Stimulated activated CD8-positive, alpha-beta memory T cell treated with anti-CD3 and anti-CD28 coated beads, Interleukin-7, amount 100 ng/mL, for 48 hours (primary cell): ENCODE measurements at places on chromosomes 13 and 19.

- DNase-seq = no peak
Observed at GRCh38 chr19:34589730-34590129, 87.2 kb downstream of the SCGB2B2 start.

DNA sequence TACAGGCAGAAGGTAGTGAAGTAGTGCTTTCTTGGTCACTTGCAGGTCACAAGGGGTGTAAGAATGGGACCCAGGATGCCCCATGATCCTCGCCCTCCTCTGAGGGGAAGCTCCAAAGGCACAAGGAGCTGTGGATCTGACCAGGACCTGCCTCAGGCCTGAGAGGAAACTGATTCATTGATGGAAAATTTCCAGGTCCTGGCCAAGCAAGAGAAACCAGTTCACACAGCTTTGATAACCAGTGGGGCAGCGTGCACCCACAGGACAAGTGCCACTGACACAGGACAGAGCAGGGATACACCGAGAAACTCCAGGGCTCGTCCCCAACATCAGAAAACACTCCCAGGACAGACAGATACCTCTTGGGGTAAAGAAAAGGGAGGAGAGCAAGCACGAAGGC lies 177.1 kb downstream of the RBM26 start:
- no peak for DNase-seq

- no peak for DNase-seq
Observed at GRCh38 chr13:20825477-20825875, 51.7 kb upstream of the EEF1AKMT1 start.

GRCh38 chr13:111216166-111216960 lies 101.3 kb downstream of the ARHGEF7 start:
- peak; percentile 28 for DNase-seq

DNA sequence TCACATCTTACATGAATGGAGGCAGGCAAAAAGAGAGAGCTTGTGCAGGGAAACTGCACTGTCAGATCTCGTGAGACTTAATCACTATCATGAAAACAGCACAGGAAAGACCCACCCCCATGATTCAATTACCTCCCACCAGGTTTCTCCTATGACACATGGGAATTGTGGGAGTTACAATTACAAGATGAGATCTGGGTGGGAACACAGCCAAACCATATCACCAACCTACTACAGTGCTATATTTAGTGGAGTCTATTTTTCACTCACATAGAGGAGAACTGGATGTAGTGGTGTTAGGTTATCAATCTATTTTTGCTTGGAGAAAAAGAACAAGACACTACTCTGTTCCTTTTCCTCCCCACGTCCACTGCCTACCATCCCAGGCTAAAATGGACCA lies 276.6 kb downstream of the KCTD12 start:
- no peak for DNase-seq

DNA sequence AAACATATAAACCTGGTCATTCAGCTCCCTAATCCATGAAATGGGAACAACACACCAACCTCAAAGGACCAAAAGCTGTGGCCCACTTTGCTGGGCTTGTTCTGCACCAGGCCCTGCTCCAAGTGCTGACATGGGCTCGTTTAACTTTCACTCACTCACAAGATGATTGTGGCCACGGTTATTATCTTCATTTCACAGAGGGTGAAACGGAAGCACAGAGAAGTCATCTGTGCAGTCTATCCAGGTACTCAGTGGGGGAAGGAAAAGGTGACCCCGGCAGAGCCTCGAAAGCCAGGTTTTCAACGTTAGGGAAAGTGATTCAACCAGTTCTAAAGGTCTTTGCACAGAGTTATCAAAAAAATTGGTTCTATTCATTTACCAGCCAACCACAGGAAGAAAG lies 68.0 kb downstream of the CRYL1 start:
- DNase-seq = no peak

- DNase-seq = no peak
Observed at GRCh38 chr19:11165486-11166030, 10.0 kb upstream of the SPC24 start.

DNA sequence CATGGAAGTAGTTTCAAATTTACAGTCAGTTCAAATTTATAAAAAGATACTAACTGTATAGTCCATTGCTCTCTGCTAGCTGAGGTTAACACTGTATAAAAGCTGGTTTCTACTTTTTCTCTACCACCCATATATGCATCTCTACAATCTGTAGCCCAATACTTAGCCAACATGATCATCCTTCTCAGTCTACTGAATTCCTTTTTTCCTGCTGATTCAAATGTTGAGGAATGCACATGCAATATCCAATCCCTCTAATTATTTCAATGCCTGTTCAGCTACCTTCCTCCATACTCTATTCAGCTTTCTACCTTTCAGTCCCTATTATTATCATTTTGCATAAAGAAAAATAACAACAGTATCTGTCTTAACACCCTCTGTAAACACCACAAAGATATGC lies 15.6 kb downstream of the KPNA3 start:
- no peak for DNase-seq

GRCh38 chr19:48812094-48812929 lies 1.5 kb upstream of the BCAT2 start:
- DNase-seq = peak; percentile 49

- DNase-seq = no peak
Observed at GRCh38 chr19:17420475-17420924, 653 bp downstream of the MVB12A start.

GRCh38 chr19:53224606-53225005 lies 30.1 kb downstream of the ZNF677 start:
- no peak for DNase-seq

DNA sequence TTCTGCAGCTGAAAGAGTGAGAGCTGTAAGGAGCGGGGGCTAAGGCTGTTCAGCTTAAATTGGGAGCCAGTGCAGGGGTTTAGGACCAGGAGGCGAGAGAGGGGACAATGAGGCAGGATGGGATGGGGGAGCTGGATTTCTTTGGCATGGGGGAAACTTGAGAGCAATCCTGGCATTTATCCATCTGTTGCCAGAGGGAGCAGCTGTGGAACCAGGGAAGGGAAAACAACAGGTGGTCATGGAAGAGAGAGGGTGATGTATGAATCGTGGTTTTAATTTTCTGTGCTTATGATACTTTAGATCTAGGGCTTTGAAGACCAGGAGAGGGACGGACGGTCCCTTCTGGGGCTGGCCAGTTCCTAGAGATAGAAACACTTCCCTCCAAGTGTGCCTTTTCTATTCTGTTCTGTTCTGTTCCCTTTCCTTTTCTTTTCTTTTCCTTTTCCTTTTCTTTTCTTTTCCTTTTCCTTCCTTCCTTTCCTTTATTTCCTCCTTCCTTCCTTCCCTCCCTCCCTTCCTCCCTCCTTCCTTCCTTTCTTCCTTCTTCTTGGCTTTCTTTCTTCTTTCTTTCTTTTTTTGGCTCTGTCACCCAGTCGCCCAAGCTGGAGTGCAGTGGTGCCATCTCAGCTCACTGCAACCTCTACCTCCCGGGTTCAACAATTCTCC lies 16.0 kb upstream of the CCL25 start:
- DNase-seq = no peak

- no peak for DNase-seq
Observed at GRCh38 chr13:49543656-49544055, 41.7 kb downstream of the RCBTB1 start.

DNA sequence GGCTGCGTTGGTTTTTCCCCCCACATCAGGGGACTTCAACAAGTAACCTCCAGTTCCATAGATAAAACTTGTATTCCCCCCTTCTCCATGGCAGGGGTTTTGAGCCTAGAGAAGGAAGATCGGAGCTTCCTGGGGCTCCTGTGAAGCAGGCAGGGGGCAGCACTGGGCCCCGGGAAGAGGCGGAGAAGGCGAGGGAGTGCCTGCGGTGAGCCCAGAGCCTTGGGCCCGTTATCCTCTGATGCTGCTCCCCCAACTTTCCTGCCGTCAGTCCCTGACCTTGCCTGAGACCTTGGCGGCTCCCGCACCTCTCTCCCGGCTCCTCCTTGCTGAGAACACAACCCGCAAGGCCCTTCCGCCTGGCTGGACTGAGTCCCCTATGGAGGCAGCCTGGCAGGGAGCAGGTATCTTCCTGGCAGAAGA lies 2.5 kb downstream of the LIPE start:
- no peak for DNase-seq

- DNase-seq = no peak
Observed at GRCh38 chr13:42746866-42747265, 34.5 kb upstream of the FAM216B start.

- no peak for DNase-seq
Observed at GRCh38 chr19:50333737-50334617, 4.8 kb upstream of the KCNC3 start.

- no peak for DNase-seq
Observed at GRCh38 chr13:50708461-50708860, 135.0 kb downstream of the DLEU7 start.

DNA sequence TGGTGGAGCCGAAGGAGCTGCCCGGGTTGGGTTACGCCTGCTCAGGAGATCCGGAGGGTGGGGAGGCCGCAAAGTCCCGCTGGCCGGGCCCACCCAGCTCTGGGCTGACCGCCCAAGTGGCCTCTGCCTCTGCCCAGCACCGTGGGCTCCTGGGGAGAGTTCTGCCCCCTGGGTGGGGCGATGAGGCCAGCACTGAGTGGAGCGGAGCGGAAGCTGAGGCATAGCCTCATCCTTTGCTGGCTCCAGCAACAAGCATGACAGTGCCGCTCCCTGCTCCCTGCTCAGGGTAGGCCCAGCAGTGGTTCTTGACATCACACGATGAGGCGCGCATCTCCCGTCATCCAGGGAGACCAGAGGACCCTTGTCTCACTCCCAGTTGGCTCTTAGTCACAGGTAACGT lies 22.5 kb downstream of the CCDC8 start:
- DNase-seq = no peak

GRCh38 chr13:75771818-75772217 lies 135.7 kb downstream of the LMO7 start:
- no peak for DNase-seq

DNA sequence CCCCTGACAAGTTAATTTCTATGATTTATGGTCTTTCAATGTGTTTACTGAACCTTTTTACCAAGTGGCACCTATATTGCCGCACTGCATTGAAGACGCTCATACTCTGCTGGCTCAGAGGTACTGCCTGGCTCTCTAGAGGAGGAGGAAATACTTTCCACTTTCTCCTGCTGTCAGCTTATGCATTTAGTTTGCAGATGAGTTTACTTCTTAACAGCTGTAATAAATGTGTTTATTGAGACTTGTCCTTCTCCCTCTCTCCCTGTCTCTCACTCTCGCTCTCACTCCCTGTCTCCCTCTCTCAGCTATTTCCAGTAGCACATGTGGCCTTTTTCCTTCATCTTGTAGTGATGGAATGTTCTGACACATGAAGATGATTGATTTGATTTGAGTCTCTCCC lies 60.3 kb upstream of the SPATA13 start:
- no peak for DNase-seq

DNA sequence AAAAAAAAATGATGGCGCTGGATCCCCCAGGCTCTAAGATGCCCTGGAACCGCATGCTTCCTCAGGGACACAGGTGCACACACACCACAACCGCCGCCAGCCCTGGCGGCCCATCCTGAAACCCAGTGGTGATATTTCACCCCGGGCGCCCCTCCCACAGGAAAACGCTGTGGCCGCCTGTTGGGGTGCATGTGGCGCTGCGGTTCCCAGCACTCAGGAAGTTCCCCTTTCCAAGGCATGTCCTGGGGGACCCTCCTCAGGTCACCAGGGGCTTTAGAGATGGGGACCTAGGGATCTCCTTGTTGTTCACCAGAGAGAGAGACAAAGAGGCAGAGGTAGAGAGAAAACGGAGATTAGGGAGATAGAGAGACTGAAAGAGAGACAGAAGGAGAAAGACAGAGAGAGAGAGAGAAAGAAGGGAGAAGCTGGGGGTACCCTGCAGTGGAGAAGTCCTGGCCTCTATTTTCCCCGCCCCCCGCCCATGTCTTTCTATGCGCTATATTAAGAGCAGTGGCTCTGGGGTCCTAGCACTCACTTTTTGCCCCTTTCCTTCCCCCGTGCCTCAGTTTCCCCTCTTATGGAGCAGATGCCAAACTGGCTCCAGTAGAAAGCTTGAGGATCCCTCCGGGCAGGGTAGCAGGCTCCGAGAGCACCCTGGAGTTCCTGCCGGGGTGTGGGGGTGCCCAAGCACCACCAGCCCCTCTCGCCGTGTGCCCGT lies 2.3 kb downstream of the ADGRE2 start:
- no peak for DNase-seq

GRCh38 chr19:32550666-32551065 lies 30.3 kb upstream of the PDCD5 start:
- no peak for DNase-seq

GRCh38 chr13:70310396-70311119 lies 202.3 kb upstream of the KLHL1 start:
- DNase-seq = no peak

DNA sequence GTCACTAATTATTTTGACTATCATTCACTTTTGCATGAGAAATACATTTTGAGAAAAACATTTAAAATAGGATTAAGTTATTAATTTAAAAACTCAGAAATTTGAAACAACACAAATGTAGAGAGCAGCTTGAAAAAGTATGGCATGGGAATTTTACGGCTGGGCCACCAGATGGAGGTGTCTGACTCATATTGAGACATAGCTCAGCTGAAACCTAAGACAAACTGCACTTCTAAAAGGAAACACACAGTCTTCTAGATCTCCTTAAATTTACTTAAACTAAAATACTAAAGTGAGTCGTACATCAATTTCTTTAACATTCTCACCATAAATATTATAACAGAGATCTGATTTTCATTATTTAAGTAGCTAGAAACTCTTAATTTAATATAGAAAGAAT lies 41.9 kb upstream of the POSTN start:
- DNase-seq = no peak

GRCh38 chr13:96967248-96967745 lies 27.0 kb downstream of the OXGR1 start:
- DNase-seq = no peak

DNA sequence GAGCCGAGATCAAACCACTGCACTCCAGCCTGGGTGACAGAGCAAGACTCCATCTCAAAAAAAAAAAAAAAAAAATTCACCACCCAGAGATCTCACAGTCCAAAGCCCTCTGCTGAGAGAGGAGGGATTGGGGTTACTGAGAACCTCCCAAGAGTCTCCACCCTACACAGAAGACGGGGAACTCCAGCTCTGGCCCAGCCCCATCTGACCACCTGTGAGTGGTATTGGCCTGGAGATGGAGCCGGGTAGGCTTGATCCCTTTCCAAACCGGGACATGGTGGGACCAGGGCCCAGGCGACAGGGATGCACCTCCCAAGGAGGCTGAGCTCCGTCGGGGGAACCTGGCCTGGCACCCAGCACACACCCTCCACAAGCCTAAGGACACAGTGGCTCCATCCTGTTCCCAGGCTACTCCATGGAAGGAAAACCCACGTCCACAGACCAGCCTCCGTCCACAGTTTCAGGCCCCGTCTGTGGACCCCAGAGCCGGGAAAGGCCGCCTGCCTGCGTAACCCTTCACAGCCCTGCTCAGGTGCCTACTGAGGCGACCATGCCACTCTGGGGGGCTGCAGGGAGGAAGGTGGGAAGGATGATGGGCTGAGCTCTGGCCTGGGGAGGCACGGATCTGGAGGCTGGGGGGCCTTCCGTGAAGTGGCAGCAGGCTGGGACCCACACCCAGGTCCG lies 1.8 kb downstream of the TMEM259 start:
- DNase-seq = no peak

DNA sequence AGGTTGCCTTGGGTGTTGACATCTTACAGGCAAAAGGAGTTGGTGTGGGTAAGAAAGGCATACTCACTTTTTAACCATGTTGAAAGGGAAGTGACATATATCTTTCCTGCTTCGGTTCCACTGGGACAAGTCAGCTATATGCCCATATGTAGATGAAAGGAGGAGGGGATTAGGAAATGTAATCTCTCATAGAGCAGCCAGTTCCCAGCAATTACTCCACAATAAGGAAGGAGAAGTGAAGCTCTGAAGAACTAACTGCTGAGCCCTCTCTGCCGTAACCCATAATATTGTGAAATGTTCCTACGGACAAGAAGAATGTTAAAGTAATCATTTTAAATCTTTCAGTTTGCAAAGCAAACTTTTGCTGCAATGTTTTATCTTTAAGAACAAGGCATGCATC lies 82.2 kb downstream of the EDNRB start:
- DNase-seq = no peak
